ENCODE measurements at places on chromosomes 12 and 14.

DNA sequence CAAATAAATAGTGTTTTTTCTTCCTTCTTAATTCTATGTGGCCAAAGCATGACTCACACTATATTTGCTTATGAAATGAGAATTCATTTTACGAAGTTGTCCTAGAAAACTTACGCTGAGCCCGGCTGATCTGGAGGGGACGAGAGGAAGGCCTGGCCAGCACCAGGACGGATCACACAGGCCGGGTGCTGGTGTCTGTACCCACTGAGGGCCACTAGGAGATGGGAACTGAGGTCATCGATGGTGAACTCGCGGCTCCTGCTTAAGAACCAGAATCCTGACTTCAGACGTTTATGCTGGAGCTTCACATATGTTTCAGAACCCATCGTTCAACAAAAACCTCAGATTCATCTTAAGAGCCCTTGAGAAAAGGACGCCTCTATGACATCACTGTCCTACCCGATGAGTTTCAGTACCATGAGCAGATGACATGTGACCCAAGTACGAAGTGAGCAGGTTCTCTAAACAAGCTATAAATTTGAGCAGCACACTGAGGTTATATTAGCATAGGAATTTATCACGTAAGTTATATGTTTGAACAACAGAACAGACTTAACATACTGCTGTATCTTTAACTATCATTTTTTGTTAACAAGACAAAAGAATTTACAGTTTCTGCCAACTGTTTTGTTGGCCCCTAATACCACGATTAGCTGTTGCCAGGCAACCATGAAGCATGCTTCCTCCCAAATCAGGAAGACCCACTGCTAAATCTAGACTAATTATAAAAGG lies 111.9 kb downstream of the FOXN3 start:
- DNase-seq, result peak; percentile 23

GRCh38 chr12:130480231-130480630 lies 142.5 kb downstream of the PIWIL1 start:
- DNase-seq, result no peak

DNA sequence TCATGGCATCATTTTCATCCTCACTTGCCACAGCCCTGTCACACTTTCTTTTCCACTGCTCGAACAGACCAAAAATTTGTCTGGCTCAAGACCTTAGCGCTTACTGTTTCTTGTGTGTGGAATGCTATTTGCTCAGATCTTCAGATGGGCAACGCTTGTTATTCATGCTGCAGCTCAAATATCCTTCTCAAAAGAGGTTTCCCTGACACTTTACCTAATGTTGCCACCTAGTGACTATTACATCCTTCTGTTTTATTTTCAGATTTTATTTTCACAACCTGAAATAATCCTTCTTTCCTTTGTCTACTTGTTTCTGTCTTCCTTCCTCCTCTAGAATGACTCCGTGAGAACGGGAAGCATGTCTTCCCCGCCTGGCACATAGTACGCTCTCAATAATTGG lies 5.6 kb downstream of the FBXO33 start:
- peak; percentile 51 for DNase-seq

- no peak for DNase-seq
Measured at GRCh38 chr12:126362964-126363363, 1297.7 kb downstream of the AACS start.

DNA sequence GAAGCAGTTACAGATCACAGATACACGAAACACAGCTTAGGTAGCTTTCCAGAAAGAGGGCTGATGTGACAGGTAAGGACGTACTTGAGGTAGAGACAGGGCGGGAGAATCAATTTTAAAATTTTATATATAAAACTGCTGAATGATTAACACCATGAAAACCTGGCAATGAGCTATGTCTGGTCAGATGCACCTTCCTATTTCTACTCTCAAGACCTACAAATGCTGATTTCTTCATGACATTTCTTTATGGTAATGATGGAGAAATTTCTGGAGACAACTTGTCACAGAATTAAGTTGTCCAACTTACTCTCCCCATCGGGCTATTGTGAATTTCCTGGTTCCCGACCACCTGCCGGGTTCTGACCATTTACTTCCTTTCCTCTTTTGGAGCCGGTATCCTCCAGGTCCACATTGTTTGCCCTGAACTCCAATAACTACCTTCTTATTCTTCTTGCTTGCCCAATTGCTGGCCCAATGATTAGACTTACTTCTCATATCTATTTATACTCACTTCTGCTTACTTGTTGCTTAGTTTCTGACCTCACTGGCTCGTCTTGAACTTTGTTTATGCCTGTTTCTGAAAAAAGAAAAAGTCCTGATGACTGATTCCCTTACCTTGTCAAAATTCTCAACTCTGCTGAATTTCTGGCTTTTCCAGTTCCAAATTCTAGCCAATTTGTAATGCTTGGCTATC lies 12.8 kb upstream of the ATP2B1 start:
- DNase-seq, result peak; percentile 24

DNA sequence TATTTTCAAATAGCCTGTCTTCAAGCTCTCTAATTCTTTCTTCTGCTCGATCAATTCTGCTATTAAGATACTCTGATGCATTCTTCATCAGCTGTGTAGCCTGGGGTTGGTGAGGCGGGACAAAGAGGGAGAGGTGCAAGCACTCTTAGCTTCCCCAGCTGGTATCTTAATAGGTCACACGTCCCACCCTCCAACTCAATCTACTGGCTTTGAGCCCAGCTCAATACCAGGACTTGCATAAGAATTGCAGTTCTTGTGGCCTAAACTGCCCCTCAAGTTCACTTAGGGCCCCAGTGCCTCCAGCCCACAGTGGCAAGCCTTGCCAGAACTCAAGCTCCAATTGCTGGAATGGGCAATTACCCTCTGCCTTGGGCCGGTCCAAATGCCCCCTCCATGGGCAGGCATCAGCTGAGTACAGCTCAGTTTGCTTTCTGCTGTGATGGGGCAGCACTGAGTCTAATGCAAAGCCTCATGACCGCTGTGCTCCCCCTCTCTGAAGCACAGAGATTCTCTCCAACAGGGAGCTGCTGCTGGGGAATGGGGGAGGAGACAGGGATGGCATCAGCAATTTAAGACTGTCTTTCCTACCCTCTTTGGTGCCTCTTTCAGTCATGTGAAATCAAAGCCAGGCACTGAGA lies 5.6 kb upstream of the SPATA7 start:
- no peak for DNase-seq

DNA sequence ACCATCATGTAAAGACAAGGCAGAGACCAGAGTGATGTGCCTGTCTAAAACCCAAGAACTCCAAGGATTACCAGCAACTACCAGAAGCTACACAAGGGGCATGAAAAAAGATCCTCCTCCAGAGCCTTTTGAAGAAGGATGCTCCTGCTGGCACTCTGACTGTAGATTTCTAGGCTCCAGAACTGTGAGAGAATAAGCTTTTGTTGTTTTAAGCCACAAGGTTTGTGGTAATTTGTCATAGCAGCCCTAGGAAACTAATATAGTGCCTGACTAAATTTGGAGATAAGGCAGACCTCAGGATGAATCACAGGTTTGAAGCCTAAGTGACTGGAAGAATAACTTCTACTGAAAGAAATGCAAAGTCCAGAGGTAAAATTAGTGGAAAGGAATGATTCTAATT lies 132.9 kb downstream of the CEP83 start:
- DNase-seq, result no peak

GRCh38 chr12:4157122-4157521 lies 116.4 kb upstream of the CCND2 start:
- DNase-seq, result no peak

- DNase-seq, result no peak
Measured at GRCh38 chr12:62737188-62737587, 197.8 kb downstream of the PPM1H start.

- no peak for DNase-seq
Measured at GRCh38 chr12:113371808-113372207, 13.4 kb downstream of the PLBD2 start.

GRCh38 chr12:47194501-47194900 lies 114.7 kb upstream of the AMIGO2 start:
- no peak for DNase-seq

DNA sequence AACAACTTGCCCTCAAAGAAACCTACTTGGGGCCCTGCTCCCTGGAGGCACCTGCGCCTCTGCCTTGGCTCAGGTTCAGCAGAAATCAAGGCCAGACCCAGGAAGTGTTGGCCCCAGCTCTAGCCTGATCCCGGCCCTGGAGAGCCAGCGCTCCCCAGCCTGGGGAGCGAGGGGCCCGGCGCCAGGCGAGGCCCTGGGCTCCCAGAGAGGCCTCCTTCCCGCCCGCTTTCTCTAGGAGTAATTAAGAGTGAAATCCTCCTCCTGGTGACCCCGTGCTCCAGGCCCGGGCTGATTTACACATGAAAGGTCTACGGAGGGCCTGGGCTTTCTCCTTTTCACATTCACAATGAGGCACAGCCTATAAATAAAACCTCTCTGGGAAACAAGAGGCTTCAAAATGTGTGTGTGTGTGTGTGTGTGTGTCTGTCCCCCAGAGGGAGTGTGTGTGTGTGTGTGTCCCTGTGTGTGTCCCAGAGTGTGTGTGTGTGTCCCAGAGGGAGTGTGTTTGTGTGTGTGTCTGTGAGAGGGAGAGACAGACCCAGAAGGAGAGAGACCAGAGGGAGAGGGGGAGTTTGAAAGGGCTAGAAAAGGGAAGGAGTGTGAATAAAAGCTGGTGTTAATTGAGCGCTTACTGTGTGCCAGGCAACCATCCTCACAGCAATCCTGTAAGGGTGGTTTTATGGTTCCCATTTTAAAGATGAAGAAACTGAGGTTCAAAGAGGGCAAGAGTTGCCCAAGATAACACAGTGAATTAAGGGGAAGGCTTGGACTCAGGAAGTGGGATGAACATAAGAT lies 23.8 kb upstream of the COX6A1 start:
- DNase-seq, result no peak

GRCh38 chr14:85538636-85539035 lies 8.7 kb downstream of the FLRT2 start:
- no peak for DNase-seq

DNA sequence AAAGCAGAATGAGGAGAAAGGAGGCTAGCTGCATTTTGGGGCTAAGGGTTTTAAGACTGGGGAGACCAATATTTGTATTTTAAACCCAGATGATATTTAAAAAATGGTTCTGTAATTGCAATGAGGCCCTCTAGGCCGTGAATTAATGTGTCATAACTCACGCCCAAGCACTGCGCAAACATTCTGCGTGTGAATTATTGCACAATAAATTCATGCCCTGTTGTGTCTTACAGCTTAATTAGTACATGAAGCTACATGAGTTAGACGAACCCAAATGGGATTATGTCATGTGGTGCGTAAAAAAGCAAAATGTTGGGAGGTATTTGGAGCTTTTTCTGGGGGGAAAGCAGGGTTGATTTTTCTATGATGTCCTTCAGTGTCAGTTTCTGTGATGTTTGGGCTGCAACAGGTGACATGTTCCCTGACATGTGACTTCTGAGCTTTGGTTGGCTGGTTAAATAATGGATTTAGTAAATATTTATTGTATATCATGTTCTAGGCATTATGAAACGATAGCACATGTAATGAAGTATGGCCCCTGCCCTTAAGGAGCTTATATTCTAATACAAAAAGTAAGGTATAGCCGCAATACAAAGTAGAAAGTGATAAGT lies 30.4 kb upstream of the CISTR start:
- DNase-seq, result no peak

DNA sequence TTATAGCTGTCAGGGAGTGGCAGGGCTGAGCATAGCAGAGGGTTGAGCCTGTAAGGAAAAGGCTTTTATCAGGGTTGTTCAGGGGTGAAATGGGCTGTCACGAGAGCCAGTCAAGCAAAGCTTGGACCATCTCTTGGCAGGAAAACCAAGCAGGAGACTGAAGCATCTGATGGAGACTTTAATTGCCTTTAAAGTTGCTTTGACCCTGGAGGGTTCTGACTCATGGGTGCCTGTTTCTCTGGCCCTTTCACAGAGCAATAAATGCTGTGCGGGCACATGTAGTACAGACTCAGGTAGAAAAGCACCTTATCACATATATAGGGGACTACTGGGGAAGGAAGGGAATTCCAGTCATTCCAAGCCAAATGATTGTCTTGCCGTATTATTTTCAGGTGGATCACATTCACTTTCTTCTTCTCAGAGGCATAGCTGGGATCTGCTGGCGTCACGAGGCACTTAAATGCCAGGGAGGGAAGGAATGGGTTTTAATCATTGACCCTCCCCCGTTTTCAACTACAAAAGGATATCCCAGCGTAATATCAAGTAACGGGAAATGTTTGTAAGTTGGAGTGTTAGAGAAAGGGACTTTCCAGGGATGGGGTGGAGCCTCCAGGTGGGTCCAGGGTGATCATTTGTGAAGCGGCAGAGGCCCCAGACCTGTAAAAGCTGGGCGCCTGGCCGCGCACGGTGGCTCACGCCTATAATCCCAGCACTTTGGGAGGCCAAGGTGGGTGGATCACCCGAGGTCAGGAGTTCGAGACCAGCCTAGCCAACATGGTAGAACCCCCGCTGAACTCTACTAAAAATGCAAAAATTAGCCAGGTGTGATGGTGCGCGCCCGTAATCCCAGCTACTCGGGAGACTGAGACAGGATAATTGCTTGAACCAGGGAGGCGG lies 34.9 kb downstream of the PLEKHD1 start:
- no peak for DNase-seq

GRCh38 chr12:112798048-112798760 lies 6.7 kb downstream of the RPH3A start:
- DNase-seq, result no peak

- no peak for DNase-seq
Measured at GRCh38 chr14:36880276-36880675, 218.6 kb downstream of the PAX9 start.

DNA sequence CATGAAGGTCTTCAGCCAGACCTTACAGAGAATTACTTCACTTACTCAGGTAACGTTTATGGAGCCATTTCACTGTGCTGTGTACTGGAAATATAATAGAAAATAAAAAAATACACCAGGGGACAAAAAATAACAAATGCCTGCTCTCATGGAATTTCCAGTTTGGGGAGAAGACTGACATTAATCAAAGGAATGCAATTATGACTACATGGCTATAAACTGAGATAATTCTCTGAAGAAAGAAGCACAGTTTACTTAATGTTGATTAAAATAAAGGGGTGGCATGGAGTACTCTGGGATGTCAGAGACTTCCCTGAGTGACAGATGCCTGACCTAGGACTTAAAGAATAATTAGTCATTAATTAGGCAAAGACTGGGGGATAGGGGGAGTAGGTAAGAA lies 59.0 kb downstream of the DENND5B start:
- no peak for DNase-seq

DNA sequence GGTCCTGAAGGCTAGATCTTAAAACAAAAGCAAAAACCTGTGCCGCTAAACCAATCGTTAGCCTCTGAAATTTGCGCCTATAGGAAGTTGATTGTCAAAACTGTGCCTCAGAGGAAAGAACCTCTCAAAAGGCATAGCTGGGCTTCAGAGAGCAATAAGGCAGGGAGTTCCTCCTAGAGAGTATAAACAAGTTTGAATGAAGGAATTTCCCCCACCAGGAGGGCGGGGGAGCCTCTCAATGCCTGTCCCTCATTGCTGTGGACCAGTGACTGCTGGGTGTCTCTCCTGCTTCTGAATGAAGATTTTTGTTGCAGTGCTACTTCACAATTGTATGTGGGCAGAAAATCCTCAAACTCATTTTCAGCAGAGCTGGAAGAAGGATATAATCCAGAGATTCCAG lies 88.6 kb downstream of the KCNK10 start:
- DNase-seq, result no peak

Measured in Kasumi-1 (cell line).